ENCODE measurements at places on chromosomes 3 and 15. TPM values are rescaled to one million over a fixed set of nuclear protein-coding genes. Genes with fewer than 3 reads are reported as not detected.
A peak's percentile ranks its signal among the peaks of the same experiment; 100 is the strongest.

Gene LYZL4
- not detected for total RNA-seq

Gene TUSC7
- not detected for total RNA-seq

Gene ZDHHC23
- total RNA-seq: 1.1 TPM

Gene AHSG
- not detected for total RNA-seq

Gene ZIC4
- total RNA-seq: not detected

Gene GPR149
- total RNA-seq: not detected

Gene CCDC39
- not detected for total RNA-seq

Gene SHC4
- 5.3 TPM for total RNA-seq

Gene GOLGA8N
- total RNA-seq: 6.0 TPM

Gene AADAC
- 0.39 TPM for total RNA-seq

Gene GPR171
- total RNA-seq: 0.39 TPM

- no peak overlapping the region for H3K4me3 ChIP-seq
- H3K27me3 ChIP-seq: no peaks in the 10 kb centered on the region
- no peaks in the 10 kb centered on the region for H3K4me1 ChIP-seq
- no peak overlapping the region for H3K27ac ChIP-seq
- DNase-seq: no peak
These were observed 47.2 kb upstream of the SLC6A11 start for GRCh38 chr3:10768708-10769394.

- H3K27ac ChIP-seq: no peak overlapping the region
- H3K27me3 ChIP-seq: no peaks in the 10 kb centered on the region
- no peak for DNase-seq
- peaks cover 38% of the 10 kb centered on the region for H3K36me3 ChIP-seq
- no peak overlapping the region for H3K4me3 ChIP-seq
These were observed 94.4 kb downstream of the DNASE1L3 start for GRCh38 chr3:58116161-58116955.

- H3K4me1 ChIP-seq: no peaks in the 10 kb centered on the region
- H3K27me3 ChIP-seq: no peaks in the 10 kb centered on the region
- no peak overlapping the region for H3K27ac ChIP-seq
- no peak overlapping the region for H3K4me3 ChIP-seq
- no peaks in the 10 kb centered on the region for H3K36me3 ChIP-seq
These were observed 132.7 kb upstream of the TPRG1 start for GRCh38 chr3:189038773-189039745.

- no peaks in the 10 kb centered on the region for H3K36me3 ChIP-seq
- peaks cover 12% of the 10 kb centered on the region for H3K4me1 ChIP-seq
- DNase-seq: no peak
- H3K4me3 ChIP-seq: no peak overlapping the region
- H3K27me3 ChIP-seq: no peaks in the 10 kb centered on the region
These were observed 154.5 kb downstream of the TMCO5A start for GRCh38 chr15:38088971-38089370.

GRCh38 chr15:61720197-61720704 lies 340.0 kb downstream of the VPS13C start:
- no peak overlapping the region for H3K27ac ChIP-seq
- H3K4me1 ChIP-seq: no peaks in the 10 kb centered on the region
- DNase-seq: no peak
- no peak overlapping the region for H3K4me3 ChIP-seq
- no peaks in the 10 kb centered on the region for H3K36me3 ChIP-seq

DNA sequence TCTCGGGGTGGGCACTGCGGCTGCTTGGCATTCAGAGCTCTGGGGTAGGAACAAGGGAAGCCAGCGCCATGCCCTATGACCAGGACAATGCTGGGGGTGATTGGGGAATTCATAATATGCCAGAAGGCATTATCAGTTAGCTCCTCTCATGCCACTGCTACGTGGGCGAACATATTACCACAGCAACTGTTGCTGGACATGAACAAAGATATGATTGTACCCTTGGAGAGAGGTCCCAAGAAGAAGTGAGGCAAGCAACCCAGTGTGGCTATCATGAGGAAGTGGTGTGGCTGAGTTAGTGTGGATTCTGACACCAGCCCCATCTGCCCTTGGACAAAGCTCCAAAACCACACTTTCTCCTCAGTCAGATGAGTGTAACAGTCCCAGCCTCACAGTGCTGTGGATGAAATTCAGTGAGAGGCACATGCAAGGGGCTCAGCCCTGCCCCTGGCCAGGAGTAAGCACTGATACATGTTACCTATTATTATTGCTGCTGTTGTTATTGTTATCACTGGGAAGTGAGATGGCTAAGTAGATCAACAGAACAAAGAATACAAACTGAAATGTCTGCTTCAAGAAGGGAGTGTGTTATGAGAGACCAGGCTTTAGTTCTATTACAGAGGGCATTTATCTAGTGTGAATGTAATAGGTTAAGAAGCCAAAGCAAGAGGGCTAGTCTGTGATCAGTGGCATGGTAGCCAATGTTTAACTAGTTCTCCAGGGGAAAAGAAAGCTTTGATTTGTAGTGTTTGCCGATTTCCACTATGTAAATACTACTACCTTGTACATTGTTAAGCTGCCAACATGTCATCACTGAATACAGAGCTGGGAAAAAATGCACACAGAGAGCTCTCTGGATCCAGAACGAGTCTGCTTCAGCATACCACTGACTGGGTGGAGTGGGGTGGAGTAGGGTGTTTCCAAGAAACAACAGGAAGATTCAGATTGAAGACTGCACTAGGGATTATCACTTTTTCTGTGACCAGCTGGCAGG lies 222.3 kb upstream of the EIF1B start:
- DNase-seq: no peak
- H3K27ac ChIP-seq: no peak overlapping the region
- no peaks in the 10 kb centered on the region for H3K36me3 ChIP-seq

- H3K36me3 ChIP-seq: no peaks in the 10 kb centered on the region
- H3K4me3 ChIP-seq: peak overlapping the region; percentile 54
- DNase-seq: peak; percentile 80
- H3K4me1 ChIP-seq: no peaks in the 10 kb centered on the region
These were observed 3.9 kb downstream of the GATA2 start for GRCh38 chr3:128488991-128489673.

- H3K4me1 ChIP-seq: no peaks in the 10 kb centered on the region
- DNase-seq: no peak
- no peaks in the 10 kb centered on the region for H3K27me3 ChIP-seq
- H3K27ac ChIP-seq: no peak overlapping the region
- H3K36me3 ChIP-seq: no peaks in the 10 kb centered on the region
- no peak overlapping the region for H3K4me3 ChIP-seq
These were observed 48.1 kb downstream of the COL8A1 start for GRCh38 chr3:99686469-99686868.

DNA sequence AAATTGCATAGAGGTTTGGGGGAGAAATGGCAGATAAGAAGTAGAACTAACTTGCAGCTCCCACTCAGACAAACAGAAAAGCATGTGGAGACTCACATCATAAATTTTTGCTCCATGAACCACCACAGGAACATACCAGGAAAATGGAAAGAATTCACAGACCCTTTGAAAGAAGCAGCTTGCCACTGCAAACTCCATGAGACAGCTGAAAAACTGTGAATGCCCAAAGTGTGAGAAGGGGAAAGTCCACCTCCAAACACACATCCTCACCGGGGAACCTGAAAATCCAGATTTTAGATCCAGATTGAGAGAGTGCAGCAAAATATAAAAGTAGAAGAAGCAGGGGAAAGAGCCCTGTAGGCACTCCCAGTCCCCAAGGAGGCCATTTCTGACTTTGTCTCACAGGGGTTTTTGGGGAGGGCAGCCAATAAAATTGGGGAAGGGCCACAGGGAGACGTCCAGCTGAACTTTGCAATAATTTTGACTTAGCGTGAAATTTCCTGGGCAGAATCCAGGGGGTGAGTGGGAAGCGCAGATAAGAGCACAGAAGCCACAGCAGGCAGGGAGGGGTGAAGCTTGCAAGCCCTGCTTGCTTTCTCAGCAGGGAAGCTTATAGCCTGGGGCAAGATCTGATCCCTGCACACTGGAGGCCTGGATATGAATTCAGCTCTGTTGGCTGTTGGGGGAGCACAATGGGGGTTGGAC lies 183.4 kb upstream of the UBE2E2 start:
- no peak overlapping the region for H3K27ac ChIP-seq
- H3K4me1 ChIP-seq: no peaks in the 10 kb centered on the region
- no peaks in the 10 kb centered on the region for H3K36me3 ChIP-seq
- H3K27me3 ChIP-seq: no peaks in the 10 kb centered on the region

GRCh38 chr15:37865687-37866086 lies 68.8 kb upstream of the TMCO5A start:
- no peaks in the 10 kb centered on the region for H3K36me3 ChIP-seq
- no peaks in the 10 kb centered on the region for H3K4me1 ChIP-seq
- DNase-seq: no peak
- H3K4me3 ChIP-seq: no peak overlapping the region

DNA sequence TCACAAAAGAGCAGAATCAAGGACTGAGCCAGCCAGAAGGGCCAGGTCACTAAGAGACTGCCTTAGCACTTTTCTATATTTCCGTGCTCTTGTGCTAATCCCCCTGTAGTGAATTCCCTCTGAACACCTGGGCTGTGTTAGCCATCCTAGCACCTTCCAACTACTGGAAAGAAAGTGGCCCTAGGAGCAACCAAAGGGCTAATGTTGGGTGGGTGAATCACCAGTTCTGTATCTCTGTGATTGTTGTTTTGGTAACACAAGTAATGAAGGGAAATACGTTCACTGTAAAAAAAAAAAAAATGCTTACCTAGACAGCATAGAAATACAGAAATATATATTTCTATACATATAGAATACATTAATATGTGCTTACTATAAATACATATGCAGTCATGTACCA lies 43.9 kb downstream of the PXYLP1 start:
- H3K27ac ChIP-seq: no peak overlapping the region
- no peaks in the 10 kb centered on the region for H3K36me3 ChIP-seq
- DNase-seq: no peak
- no peak overlapping the region for H3K4me3 ChIP-seq
- no peaks in the 10 kb centered on the region for H3K27me3 ChIP-seq

DNA sequence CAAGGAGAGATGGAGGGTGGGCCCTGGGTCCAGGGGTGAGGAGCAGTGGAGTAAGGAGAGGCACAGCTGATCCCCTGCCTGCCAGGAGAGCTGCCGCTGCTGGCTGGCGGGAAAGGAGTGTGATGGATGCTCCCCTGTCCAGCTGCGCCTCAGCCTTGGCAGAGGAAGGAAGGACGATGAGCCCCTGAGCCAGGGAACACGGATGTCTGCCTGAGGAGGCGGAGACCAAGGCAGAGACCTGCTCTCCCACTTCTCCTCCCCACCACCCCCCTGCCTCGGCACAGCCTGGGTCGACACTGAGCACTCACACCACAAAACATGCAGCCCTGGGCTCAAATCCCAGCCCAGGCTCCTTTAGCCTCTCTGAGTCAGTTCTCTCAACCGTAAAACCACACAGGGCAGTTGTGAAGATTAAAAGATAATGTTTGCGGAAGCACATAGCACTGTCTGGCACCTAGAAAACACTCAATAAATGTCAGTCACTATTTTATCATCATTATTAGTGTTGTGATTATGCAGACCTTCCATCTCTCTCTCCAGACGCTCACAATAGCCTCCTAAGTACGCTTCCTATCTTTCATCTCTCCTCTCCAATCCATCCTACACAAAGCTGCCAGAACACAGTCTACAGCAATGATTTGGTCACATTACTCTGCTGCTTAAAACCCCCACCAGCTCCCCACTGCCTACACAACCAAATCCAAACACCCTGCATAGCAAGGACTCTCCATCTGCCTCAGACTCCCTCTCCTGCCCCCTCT lies 52.2 kb downstream of the SEMA5B start:
- H3K27ac ChIP-seq: peak overlapping the region; percentile 88
- H3K4me1 ChIP-seq: peaks cover 70% of the 10 kb centered on the region
- no peak for DNase-seq
- no peaks in the 10 kb centered on the region for H3K36me3 ChIP-seq
- no peak overlapping the region for H3K4me3 ChIP-seq

DNA sequence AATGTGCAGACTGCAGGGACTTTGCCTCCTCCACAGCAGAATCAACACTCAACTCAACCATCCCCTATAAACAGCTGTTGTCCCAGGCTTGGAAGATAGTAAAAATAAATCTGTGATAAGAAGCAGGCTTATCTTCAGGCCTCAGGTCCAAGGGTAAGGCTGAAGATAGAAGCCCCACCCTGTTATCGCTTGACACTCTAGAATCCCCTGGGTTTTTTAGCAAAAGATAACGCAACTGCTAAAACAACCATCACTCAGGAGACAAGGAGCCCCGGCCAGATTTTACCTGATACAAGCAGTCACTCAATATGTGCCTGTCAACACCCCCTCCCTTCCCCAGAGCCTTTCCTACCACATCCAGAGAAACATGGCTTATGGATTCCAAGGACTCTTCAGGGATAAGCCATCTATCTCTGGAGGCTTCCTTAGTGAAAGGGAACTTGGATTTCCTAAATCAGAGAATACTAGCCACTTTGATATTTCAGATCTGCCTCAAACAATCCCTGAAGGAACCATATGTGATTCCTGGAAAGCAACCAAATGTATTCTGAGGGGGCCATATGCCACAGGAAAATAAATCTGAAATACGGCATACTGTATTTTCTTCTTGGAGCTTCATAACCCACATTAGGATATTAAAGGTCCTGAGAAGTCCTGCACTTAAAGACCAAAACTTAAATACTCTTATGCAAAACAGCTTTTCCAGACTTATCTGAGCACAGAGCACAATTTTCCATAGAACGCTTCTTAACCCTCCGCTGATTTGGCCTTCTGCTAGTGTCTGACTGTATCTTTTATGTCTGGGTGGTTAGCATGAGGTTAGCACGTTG lies 60.4 kb downstream of the LYZL4 start:
- no peaks in the 10 kb centered on the region for H3K27me3 ChIP-seq
- H3K27ac ChIP-seq: no peak overlapping the region
- DNase-seq: no peak
- no peak overlapping the region for H3K4me3 ChIP-seq

GRCh38 chr15:75028991-75029377 lies 5.6 kb downstream of the PPCDC start:
- H3K27me3 ChIP-seq: no peaks in the 10 kb centered on the region
- H3K27ac ChIP-seq: peak overlapping the region; percentile 75
- no peak for DNase-seq
- no peak overlapping the region for H3K4me3 ChIP-seq

DNA sequence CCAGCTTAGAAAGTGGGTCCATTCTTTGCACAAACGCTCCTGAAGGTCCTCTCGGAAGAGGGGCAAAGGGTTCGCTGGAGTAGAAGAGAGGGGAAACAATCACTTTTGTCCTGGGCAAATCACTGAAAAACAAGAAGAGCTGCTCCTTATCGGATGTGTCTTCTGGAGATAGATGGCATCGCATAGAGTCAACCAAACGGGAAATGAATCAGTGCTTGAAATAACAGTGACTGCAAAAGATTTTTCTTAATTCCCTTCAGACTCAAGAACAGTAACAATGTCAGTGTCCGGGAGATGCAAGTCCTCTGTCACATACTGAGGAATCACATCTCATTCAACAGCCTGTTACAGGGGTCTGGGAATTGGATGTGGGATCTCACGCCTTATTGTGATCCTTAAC lies 78.8 kb upstream of the PCSK6 start:
- H3K27ac ChIP-seq: no peak overlapping the region
- H3K4me3 ChIP-seq: no peak overlapping the region

Data from right atrium auricular region (tissue), 2 donors.